ENCODE measurements at places on chromosomes 4 and X.

DNA sequence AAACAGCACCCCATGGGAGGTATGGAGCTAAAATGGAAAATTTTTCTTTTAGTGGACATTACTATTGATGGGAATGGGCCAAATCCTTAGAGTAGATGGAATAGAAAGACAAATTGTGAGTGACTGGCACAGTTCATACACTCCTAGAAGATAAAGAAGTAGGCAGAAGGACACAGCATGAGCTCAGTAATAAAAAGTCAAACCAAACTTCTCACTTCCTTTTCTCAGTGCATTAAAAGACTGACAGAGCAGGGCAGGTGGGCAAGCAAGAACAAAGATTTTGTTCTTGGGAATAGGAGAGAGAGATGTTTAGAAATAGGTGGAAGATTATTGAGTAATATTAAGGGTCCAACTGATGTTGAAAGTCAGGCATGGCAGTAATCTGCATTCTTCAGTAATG is 132.5 kb downstream of the ATP10D start:
- DNase-seq = no peak

DNA sequence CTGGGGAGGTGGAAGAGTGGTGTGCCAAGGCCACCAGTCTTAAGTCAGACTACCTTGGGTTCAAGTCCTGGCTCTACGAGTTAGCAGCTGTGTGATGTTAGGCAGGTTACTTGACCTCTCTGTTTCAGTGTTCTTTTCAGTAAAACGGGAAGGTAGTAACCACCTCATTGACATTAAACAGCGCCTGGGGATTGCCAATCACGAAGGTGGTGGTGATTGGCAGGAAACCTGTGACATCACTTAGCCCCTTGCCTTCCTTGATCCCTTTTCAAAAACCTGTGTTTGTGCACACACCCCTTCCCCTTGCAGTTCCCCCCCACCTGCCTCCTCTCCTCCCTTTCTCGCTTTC is 7.6 kb downstream of the KLF3 start:
- DNase-seq = peak; percentile 63

DNA sequence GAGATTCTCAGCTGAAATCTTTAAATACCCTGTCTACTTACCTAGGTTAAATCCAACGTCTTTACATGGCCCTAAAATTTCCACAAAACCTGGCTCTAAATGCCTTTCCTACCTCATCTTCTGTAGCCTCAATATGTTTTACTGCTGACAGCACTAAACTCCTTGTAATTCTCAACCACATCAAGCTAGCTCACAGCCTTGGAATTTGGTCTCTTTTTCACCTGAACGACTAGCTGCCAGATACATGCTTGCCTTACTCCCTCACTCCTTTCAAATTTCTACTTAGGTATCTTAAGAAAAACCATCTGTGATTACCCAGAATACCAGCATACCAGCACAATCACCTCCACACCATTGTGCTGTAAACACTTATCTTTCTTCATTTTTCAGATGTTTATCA is 635.6 kb upstream of the PCDH10 start:
- DNase-seq = no peak

- DNase-seq = no peak
These were observed 183.7 kb downstream of the FBXW7 start for GRCh38 chr4:152352215-152352614.

- peak; percentile 0 for DNase-seq
These were observed 6.3 kb upstream of the TRPC5OS start for GRCh38 chrX:111869639-111870034.

- no peak for DNase-seq
These were observed 134.3 kb downstream of the AMELX start for GRCh38 chrX:11427453-11428071.

DNA sequence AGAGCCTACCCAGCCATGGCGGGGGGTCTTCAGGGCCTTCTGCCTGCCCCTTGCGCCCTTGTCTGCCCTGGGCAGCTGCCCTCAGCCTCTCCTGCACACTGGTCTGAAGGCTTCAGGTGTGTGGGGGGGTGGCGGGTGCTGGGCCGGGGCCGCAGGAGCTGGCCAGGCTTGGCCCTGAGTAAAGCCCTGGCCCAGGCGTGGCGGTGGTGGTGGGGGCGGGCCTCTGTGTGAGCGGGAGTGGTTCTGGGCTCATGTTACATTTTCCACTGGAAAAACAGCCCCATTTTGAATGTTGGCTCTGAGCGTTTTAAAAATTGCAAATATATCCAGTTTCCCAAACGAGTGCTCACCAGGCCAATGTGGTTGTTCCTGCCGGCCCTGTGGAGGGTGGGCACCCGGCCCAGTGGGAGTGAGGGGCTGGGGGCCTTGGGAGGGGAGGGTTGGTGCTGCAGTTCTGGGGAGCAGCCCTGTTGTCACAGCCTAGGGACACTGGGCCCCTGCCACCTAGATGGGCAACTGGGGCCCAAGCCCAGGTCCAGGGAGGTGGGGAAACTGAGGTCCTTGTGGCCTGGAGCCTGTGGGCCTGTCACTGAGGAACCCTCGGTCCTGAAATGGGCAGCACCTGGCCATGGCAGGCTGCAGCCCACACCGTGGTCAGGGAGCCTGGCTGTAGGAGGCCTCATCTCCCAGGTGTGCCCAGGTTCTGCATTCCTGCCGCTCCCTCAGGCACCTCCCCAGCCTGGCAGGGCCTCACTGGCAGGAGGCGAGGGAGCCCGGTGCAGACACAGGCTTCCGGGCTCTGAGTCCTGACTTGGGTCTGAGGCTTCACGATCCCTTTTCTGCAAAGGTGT is 28.3 kb downstream of the FGFRL1 start:
- DNase-seq = no peak

GRCh38 chr4:55132775-55133174 is 7.4 kb upstream of the KDR start:
- no peak for DNase-seq

GRCh38 chrX:105219454-105220401 is 766 bp downstream of the TEX13A start:
- DNase-seq = no peak

- DNase-seq = no peak
These were observed 74.4 kb downstream of the OTC start for GRCh38 chrX:38426785-38427184.

- no peak for DNase-seq
These were observed 5.2 kb downstream of the KCNE5 start for GRCh38 chrX:109619771-109620170.

DNA sequence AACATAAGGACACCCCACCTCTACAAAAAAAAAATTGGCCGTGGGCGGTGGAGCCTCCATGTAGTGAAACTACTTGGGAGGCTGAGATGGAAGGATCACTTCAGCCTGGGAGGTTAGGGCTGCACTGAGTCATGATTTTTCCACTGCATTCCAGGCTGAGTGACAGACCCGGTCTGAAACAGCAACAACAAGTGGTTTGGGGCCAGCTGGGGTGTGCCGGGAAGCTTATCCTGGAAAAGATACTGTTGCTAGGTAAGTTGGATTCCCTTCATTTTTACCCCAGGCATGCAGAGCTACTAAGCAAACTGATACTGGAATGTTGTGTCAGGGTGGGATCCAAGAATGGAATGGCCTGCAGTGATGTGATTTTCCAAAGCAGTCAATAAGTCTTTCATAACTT is 57.0 kb downstream of the XAGE2 start:
- no peak for DNase-seq

GRCh38 chr4:176784816-176785215 is 7.9 kb downstream of the VEGFC start:
- DNase-seq = no peak

GRCh38 chrX:118974908-118975671 is 672 bp downstream of the LONRF3 start:
- DNase-seq = peak; percentile 51

GRCh38 chr4:188603646-188604045 is 464.4 kb downstream of the TRIML1 start:
- DNase-seq = no peak

GRCh38 chr4:183369073-183369472 is 46.8 kb upstream of the CLDN24 start:
- no peak for DNase-seq

DNA sequence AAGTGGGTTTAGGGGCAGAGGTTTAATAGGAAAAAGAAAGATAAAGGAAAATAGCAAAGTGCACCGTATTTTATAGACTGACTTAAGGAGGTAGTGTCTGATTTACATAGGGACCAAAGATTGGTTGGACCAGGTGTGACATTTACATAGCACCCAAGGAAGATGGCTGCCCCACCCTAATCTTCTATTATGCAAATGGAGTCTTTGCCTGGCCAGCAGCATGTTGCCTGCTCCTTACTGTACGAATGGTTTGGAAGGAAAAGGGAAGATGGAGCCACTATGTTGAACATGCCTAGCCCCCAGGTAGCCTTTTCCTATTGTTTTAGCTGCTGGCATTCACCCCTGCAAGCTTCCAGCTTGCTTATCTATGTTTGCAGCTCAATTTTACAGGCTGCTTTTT is 146.2 kb upstream of the PDE5A start:
- DNase-seq = no peak

DNA sequence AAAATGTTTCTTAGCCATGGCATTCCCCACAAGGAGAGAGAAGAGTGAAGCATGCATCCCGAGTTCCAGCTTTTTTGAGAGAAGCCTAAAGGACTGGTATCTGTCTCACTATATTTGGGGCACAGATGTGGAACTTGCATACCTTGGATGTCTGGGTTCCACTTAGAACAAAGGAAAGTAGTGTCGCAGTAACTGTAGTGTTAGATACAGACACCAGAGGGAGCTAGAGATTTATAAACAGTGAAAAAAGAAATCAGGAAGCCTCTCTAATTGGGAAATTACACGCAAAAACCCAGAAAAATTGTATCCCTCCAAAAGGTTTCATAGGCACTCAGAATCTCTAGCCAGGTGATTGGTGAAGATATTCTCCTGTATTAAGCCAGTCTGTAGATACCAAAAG is 34.4 kb downstream of the AGTR2 start:
- no peak for DNase-seq

DNA sequence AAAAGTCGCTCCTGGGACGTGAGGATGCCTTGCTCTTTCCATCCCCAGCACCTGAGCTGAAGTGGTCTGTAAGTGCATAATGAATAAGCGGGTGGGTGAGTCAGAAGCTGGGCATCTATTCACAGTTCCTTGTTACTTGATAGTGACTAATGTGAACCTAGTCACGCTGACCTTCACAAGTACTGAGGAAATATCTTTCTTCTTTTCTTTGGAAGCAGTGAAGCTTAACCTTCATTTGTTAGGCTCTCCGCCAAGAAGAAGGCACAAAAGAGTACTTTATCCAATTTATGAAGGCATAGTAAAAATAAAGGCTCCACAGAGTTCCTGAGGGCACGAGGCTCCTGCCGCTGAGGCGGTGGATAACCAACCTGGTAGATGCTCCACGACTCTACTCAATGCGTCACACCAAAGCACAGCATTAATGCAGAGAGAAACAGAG is 475.7 kb upstream of the SLIT2 start:
- no peak for DNase-seq

DNA sequence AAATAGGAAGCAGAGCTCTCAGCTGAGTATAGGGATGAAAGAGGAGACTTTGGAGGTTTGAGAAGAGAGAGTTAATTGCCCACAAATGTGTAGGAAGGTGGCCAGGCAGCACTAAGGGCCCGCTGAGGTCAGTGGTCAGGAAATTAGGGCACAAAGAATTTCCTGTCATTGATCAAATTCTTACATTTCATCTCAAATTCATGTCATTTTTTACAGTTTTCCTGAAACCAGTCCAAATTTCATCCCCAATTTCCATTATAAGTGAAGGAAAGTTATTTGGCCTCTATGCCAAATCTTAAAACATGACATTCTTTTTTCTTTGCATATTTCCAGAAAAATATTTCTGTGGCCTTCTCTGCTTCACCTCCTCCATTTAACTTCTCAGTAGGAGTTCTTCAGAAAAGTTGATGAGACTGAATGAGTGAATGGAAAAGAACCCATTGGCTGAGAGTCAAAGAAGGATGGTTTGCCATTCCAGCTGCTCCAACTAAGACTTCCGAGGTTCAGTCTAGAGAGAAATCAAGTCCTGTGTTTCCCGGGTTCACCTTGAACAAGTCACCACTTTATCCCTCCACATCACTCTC is 68.7 kb upstream of the SPRY1 start:
- no peak for DNase-seq
